Stimulated activated naive B cell treated with anti-CD40 and anti-IgM and Interleukin-4, amounts not matched to agents 10 μg/mL and 1 μg/mL and 100 μg/mL, for 72 hours (primary cell): ENCODE measurements at places on chromosomes 6 and 20.

- H3K36me3 ChIP-seq = no peaks in the 10 kb centered on the region
- no peak overlapping the region for H3K4me3 ChIP-seq
- peaks cover 16% of the 10 kb centered on the region for H3K4me1 ChIP-seq
- H3K27ac ChIP-seq = no peak overlapping the region
- peak; percentile 59 for DNase-seq
- peaks cover 8% of the 10 kb centered on the region for H3K27me3 ChIP-seq
These were observed 168.9 kb upstream of the UST start for GRCh38 chr6:148577687-148578488.

DNA sequence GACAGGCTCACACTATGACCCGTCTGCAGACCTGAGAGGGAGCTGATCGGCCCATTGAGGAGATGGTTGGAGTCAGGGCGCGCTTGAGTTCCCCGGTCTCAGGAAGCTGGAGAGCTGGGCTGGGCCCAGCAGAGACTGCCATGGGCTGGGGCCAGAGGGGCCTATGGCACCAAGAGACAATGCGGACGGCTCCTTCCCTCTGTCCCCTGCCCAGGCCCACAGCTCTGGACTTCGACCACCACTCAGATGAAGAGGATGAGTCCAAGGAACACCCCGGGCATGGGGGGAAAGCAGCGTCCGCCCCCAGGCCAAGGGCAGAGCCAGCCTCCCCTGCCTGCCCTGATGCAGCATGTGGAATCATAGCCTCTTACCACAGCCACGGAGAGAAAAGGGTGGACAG lies 40.2 kb upstream of the PHACTR3 start:
- H3K4me1 ChIP-seq = no peaks in the 10 kb centered on the region
- no peak overlapping the region for H3K4me3 ChIP-seq
- H3K36me3 ChIP-seq = no peaks in the 10 kb centered on the region
- H3K27ac ChIP-seq = no peak overlapping the region
- H3K27me3 ChIP-seq = peaks cover 14% of the 10 kb centered on the region

DNA sequence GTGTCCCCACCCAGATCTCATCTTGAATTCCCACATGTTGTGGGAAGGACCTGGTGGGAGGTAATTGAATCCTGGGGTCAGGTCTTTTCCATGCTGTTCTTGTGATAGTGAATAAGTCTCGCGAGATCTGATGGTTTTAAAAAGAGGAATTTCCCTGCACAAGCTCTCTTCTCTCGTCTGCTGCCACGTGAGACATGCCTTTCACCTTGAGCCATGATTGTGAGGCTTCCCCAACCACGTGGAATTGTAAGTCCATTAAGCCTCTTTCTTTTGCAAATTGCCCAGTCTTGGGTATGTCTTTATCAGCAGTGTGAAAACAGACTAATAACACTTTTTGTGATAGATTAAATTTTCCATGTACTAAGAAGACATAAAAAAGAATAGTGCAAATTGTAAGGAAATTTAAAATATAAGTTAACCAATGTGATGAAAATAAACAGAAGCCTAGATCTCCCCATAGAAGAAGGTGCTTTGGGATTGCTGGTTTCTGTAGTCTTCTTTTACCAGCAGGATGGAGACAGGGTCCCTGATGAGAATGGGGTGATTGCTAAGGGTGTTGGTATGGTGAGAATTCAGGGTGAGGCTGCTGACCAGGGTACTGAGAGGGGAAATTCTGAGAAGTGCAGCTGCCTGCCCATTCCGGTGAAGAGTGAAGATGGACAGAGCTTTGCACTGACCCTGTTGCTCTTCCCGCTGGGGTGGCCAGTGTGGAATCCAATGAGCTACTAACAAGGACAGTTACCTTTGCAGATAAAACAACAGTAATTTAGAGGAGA lies 50.7 kb downstream of the BMP2 start:
- no peaks in the 10 kb centered on the region for H3K36me3 ChIP-seq
- no peak overlapping the region for H3K27ac ChIP-seq
- no peaks in the 10 kb centered on the region for H3K4me1 ChIP-seq
- no peak overlapping the region for H3K4me3 ChIP-seq
- H3K27me3 ChIP-seq = peaks cover 11% of the 10 kb centered on the region

- H3K27me3 ChIP-seq = no peaks in the 10 kb centered on the region
- H3K4me3 ChIP-seq = no peak overlapping the region
- no peaks in the 10 kb centered on the region for H3K4me1 ChIP-seq
- no peak for DNase-seq
- no peak overlapping the region for H3K27ac ChIP-seq
These were observed 163.4 kb upstream of the CEP162 start for GRCh38 chr6:84390851-84391250.

DNA sequence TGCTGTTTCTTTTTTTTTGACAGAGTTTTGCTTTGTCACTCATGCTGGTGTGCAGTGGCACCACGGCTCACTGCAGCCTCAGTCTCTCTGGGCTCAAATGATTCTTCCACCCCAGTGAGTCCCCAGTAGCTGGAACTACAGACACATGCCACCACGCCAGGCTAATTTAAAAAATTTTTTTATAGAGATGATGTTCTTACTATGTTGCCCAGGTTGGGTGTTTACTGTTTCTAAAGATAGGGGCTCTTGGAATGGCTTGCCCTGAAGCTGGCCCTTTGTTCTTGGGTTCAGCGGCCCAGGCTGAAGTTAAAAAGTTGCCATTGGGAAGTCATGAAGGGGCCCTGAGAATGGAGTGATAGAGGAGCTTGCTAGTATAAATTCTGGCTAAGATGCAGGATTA lies 16.5 kb downstream of the RALGAPB start:
- H3K4me3 ChIP-seq = no peak overlapping the region
- peaks cover 3% of the 10 kb centered on the region for H3K4me1 ChIP-seq
- DNase-seq = no peak

DNA sequence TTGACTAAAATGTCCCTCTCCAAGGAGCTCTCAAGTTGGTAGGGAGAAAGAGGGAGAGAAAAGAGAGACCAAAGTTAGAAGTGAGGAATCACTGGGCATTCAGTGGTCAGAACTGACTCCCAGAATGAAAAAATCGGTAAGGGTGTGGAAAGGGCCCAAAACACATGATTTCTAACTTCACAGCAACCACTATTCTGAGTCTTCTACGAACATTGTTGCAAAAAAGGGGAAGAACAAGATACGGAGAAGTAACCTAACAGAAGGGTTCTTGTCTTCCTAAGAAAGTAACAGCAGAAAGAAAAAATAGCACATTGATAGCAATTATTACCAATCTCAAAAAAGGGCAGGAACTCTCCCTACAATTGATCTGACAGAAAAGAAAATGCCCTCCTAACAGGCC lies 65.6 kb downstream of the ATP9A start:
- H3K27me3 ChIP-seq = peaks cover 6% of the 10 kb centered on the region
- H3K27ac ChIP-seq = no peak overlapping the region
- DNase-seq = no peak
- no peaks in the 10 kb centered on the region for H3K36me3 ChIP-seq

- no peaks in the 10 kb centered on the region for H3K27me3 ChIP-seq
- peaks cover 71% of the 10 kb centered on the region for H3K4me1 ChIP-seq
- no peak for DNase-seq
- H3K36me3 ChIP-seq = no peaks in the 10 kb centered on the region
These were observed 18.2 kb upstream of the TAGAP start for GRCh38 chr6:159062976-159063375.

DNA sequence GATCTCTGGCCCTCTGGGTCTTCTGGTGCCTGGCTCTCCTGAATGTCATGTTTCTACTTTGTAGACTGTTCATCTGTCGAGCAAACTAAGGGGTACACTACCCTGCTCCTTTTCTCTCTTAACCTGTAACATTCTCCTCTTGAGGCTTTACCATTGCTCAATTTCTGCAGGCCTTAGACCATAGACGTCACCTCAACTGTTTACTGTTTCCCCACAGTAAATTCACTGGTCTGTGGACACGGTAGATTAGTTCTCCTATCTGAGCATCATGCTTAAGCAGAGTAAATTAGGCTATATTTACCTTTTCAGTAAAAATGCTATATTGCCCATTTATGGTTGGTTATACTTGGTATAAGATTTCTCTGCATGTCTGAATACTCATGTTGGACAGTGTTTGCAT lies 40.5 kb downstream of the MCM8 start:
- no peak for DNase-seq
- no peak overlapping the region for H3K27ac ChIP-seq
- no peaks in the 10 kb centered on the region for H3K4me1 ChIP-seq
- peaks cover 14% of the 10 kb centered on the region for H3K36me3 ChIP-seq
- no peak overlapping the region for H3K4me3 ChIP-seq

GRCh38 chr20:38625896-38626295 lies 24.3 kb downstream of the ARHGAP40 start:
- H3K36me3 ChIP-seq = no peaks in the 10 kb centered on the region
- no peak overlapping the region for H3K4me3 ChIP-seq
- no peak overlapping the region for H3K27ac ChIP-seq
- H3K27me3 ChIP-seq = peaks cover 13% of the 10 kb centered on the region
- no peak for DNase-seq

GRCh38 chr20:49562311-49563014 lies 5.5 kb downstream of the PTGIS start:
- H3K4me3 ChIP-seq = no peak overlapping the region
- H3K27ac ChIP-seq = no peak overlapping the region
- no peak for DNase-seq
- no peaks in the 10 kb centered on the region for H3K36me3 ChIP-seq

DNA sequence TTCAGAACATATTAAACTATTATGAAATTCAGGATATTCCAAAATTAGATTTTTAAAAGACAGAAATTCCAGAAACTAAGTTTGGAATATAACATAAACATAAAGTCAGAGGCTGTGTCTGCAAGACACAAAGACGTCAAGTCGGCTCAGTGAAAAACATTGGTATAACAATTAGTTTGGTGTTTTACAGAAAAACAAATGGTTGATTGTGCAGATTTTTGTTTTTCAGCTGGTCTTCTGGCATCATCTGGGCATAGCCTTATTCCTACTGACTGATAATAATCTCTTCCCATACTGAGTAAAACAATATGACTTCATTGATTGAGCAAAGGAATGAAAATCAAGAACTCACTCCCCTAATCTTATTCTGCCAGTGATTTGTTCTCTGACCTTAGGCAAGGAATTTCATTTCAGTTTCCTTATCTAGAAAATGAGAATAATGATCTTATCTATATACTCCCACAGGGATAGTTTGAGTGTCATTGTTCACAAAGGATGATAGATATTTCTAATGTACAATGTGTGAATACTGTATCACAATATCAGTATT lies 84.3 kb downstream of the FRK start:
- H3K4me1 ChIP-seq = no peaks in the 10 kb centered on the region
- H3K27me3 ChIP-seq = peaks cover 4% of the 10 kb centered on the region
- no peak overlapping the region for H3K27ac ChIP-seq
- DNase-seq = no peak

DNA sequence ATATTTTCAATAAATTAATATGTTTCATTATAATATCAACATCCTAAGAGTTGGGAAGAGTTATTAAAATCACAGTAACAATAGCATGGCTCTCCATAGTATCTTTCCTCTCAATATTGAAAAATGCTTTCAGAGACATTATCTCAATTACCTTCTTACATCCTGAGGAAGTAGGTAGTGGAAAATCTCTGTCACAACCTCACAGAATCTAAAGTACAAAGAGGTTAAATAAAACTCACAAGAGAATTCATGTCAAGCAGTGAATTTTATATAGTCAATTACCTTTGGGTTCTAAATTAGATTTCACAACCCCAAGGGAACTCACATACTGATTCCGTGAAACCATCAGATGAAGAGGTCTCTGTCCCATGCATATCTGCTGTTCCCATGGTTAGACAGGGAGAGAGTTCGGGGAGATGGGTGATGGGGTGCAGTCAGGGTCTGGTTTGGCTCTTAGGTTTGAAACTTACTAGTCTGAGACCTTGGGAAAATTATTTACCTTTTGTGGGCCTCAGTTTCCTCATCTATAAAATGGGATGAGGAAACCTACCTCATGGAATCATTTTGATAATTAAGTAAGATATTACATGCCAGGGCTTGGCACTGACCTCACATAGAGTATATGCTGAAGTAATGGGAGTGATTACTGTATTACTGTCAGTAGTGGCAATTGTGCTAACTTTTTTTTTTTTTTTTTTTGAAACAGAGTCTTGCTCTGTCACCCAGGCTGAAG lies 74.0 kb upstream of the SNX9 start:
- no peak for DNase-seq
- peak overlapping the region; percentile 42 for H3K27ac ChIP-seq
- H3K4me1 ChIP-seq = peaks cover 26% of the 10 kb centered on the region
- H3K36me3 ChIP-seq = peaks cover 2% of the 10 kb centered on the region
- H3K4me3 ChIP-seq = no peak overlapping the region
- H3K27me3 ChIP-seq = no peaks in the 10 kb centered on the region

GRCh38 chr6:100456141-100456907 lies 8.4 kb downstream of the SIM1 start:
- H3K4me1 ChIP-seq = peaks cover 6% of the 10 kb centered on the region
- H3K27ac ChIP-seq = peak overlapping the region; percentile 68
- H3K36me3 ChIP-seq = peaks cover 3% of the 10 kb centered on the region

DNA sequence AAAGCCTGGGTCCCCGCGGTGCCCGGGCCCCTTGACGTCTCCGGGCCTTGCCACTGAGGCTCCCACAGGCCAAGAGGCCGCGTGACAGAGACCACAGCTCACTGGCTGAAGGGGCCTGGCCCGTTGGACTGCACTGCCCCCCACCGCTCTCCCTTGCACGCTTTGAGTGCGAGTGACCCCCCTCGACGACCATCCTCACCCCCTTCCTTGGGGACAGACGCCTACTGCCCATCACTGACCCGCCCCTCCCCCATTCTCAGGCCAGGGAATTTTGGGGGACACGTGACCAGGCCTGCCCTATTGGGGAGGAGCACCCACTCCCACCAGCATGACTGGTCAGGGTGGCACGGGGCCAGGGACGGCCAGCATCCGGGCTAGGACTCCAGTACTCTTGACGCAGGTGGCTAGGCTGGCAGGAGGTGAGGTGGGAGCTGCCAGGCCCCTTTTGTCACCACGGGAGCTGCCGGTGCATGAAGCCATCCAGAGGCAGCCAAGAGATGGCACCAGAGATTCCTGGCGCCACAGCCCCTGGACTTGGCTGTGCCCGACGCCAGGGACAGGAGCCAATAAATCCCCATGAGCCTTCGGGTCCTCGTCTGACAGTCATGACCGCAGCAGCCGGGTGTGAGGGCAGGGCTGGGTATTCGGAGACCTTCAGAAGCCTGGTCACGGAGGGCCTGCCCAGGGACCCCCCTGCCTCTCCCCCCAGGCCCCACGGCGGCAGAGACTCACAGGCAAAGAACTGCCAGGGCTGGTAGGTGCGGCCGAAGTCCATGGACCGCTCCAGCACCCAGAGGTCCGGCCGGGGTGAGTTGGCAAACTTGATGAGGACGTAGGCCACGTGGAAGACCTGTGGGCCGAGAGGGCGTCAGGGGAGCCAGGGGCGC lies 14.5 kb downstream of the LAMA5 start:
- H3K27ac ChIP-seq = no peak overlapping the region
- H3K4me3 ChIP-seq = no peak overlapping the region
- no peaks in the 10 kb centered on the region for H3K27me3 ChIP-seq
- H3K4me1 ChIP-seq = peaks cover 2% of the 10 kb centered on the region

GRCh38 chr6:148398678-148399077 lies 56.0 kb downstream of the SASH1 start:
- no peak overlapping the region for H3K4me3 ChIP-seq
- peaks cover 5% of the 10 kb centered on the region for H3K27me3 ChIP-seq
- H3K27ac ChIP-seq = no peak overlapping the region
- no peaks in the 10 kb centered on the region for H3K4me1 ChIP-seq
- no peaks in the 10 kb centered on the region for H3K36me3 ChIP-seq
- DNase-seq = no peak

GRCh38 chr6:153043719-153044118 lies 41.2 kb upstream of the MTRF1L start:
- no peaks in the 10 kb centered on the region for H3K4me1 ChIP-seq
- no peak overlapping the region for H3K4me3 ChIP-seq
- H3K27ac ChIP-seq = no peak overlapping the region
- H3K27me3 ChIP-seq = peaks cover 16% of the 10 kb centered on the region
- no peaks in the 10 kb centered on the region for H3K36me3 ChIP-seq

- peak overlapping the region; percentile 51 for H3K4me3 ChIP-seq
- H3K36me3 ChIP-seq = peaks cover 13% of the 10 kb centered on the region
- no peak for DNase-seq
These were observed 77.2 kb downstream of the OR2B2 start for GRCh38 chr6:27834879-27835549.
